ENCODE measurements at places on chromosomes 2 and 18. TPM values are rescaled to one million over a fixed set of nuclear protein-coding genes. Genes with fewer than 3 reads are reported as not detected.

DNA sequence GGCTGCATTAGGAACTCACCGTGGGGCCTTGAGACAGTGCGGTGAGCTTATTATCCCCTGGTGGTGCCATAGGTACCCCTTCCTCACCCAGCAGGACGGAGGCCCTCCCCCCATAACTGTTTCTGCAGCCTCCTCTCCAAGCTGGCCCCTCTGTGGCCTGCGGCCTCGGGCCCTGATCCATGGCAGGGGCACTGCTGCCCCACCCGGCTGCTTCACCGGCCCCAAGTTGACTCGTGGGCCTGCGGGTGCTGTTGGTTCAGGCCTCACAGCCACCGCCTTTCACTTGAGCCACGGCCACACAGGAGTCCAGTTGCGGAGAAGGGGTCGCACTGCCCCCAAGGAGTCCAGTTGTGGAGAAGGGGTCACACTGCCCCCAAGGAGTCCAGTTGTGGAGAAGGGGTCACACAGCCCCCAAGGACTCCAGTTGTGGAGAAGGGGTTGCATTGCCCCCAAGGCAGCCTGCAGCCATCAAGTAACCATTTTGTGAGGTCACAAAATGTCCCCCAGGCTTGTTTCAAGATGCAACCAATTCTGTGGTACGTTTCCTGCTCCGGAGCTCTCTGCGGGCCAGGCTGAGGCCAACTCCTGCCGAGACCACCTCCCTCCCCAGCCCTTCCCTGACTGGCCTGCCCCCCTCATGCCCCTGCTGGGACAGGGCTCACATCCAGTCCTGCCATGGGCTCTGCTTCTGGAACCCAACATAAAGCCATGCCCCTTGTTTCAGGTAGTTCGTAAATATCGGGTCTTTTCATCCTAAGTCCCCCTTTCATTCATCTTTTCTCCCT is 4.6 kb downstream of the LRRFIP1 start:
- DNase-seq, result no peak

GRCh38 chr2:27307287-27307544 is 1.0 kb downstream of the UCN start:
- DNase-seq, result no peak

DNA sequence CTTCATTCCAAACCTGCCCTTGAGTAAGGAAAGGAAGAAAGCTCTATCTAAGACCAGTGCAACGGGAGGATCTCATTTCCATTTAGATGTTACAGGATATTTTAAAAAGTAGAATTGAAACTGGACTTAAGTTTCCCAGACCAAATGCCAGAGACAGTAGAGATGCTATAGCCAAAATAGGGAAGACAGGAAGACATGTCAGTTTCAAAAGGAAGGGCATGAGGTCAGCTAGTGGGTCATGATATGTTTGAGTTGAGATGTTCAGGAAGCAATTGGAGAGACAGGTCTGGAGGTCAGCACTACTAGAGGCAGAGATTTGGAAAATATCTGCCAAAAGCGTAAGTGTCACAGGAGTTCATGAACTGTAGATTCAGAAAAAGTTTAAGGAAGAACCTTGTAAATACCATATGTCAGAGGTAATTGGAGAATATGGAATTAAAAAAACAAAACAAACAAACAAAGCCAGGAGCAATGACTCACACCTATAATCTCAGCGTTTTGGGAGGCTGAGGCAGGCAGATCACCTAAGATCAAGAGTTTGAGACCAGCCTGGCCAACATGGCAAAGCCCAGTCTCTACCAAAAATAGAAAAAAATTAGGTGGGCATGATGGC is 50.8 kb downstream of the EPHA4 start:
- DNase-seq, result no peak

- no peak for DNase-seq
Observed at GRCh38 chr18:32258558-32259204, 68.8 kb downstream of the MEP1B start.

DNA sequence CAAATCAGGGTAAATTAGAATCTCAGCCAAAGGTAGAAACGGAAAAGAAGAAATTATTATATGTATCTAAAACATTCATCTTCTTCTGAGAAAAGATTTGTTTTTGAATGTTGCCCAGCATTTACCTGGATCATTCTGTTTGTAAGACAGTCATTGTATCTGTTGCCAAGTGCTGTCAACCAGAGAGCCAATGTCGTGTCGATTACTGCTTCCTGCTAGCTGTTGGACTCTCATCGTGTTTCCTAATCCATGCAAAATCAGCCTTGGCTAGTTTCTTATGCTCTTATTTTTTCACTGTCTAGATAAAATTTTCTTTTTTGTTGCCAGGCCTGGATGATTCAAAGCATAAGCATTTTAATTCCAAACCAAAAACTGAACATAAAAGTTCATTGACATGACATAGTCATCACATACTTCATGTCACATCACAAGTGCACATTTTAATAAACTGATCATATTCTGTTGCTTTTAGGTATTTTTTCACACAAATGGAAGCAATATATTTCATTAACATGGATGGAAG is 202.3 kb downstream of the KCNH7 start:
- no peak for DNase-seq

GRCh38 chr2:69272803-69273471 is 114.1 kb downstream of the GFPT1 start:
- no peak for DNase-seq

DNA sequence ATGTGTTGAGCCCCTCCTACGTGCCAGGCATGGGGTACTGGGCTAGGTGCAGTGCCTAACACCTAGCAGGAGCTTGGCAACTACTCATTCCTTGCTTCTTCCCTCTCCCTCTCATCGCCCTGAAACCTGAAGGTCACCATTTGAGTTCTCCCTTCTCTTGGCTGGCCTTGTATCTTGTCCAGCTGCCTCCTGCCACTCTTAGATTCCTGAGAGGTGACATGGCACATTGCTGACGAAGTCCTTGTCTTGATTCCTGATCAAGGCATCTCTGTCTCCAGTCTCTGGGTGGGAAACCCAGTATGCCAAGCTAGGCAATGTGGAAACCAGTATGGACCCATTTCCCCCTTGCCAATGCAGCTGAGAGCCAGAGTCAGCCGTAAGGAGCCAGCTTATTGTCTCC is 9.0 kb upstream of the EFR3B start:
- DNase-seq, result no peak

DNA sequence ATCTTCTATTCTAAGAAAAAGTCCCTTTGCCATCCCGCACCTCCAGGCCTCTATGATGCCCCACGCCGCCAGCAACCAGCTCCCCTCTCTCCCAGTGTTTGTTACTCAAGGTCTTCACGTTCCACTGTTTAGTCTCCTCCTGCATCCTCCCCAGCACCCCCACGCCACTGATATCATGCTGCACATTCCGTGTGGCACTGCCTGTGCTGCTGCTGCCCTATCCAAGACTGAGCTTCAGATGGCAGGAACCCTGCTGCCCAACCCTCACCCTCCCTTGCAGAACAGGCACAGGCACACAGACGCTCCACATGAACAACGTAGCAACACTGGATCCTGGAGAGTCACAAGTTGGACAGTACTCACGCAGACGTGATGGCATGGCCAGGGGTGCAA is 35.3 kb downstream of the MYO5B start:
- no peak for DNase-seq

DNA sequence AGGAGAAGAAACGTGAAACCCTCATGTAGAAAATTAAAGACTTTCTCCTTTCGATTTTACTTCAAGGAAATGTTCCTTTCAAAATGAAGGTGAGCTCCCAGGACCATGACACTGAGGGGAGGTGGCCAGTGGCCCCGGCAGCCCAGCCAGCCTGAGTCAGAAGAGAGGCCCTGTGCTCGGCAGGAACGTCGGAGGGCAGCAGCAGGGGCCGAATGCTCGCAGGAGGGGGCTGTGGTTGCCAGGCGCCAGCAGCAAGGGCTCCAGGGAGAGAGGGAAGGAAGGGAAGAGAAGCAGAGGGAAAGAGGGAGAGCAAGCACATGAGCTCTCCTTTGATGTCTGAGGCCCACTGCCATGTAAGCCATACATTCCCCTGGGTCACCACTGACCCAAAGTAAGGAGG is 73.3 kb upstream of the ACKR3 start:
- DNase-seq, result no peak

- DNase-seq, result no peak
Observed at GRCh38 chr2:130963196-130963848, 126.6 kb downstream of the ARHGEF4 start.

DNA sequence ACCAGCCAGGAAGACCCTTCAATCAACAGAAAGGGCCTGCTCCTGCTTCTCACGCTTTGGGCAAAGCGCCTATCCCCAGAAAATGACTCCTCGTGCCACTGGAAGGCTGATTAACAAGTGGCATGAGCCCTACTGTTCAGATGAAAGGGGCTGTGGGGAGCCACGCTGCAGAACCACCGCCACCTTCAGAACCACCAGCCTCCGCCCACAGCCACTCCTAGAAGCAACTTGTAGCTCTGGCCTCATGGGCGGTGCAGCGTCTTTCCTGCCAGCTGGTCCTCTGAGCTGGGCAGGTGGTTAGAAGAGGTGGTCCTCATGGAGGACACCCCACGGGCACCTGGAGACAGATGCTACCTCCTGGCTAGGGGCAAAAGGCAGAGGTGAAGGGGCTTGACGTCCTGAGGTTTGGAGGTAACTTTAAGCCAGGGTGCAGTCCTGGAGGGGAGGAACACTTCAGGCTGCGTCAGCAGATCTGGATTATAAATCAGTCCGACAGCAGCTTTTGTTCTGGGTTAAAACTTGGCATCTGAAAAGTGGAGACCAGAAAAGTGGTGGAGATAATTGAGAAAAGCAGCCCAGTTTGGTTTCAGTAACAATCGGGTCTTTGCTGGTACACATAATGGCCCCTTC is 861 bp upstream of the SEMA4C start:
- DNase-seq, result peak; percentile 66

- no peak for DNase-seq
Observed at GRCh38 chr2:9322576-9322975, 100.8 kb downstream of the ITGB1BP1 start.

- peak; percentile 23 for DNase-seq
Observed at GRCh38 chr2:17051538-17051937, 385.9 kb upstream of the CYRIA start.

DNA sequence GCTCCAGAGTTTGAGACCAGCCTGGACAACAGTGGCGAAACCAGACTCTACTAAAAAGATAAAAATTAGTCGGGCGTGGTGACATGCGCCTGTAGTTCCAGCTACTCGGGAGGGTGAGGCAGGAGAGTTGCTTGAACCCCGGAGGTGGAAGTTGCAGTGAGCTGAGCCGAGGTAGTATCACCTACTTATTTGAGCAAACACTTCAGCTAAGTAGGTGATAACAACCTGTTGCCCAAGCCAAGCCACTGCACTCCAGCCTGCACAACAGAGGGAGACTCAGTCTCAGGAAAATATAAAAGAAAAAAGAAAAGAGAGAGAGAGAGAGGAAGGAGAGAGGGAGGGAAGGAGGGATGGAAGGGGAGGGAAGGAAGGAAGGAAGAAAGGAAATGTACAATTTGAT is 21.3 kb downstream of the FER1L5 start:
- DNase-seq, result no peak

- no peak for DNase-seq
Observed at GRCh38 chr2:164055623-164056022, 319.8 kb upstream of the FIGN start.

GRCh38 chr18:22932885-22933205 is 283 bp upstream of the RBBP8 start:
- DNase-seq, result no peak

AGAP1 gene
- 27.5 TPM for total RNA-seq

DUSP28 gene
- 5.1 TPM for total RNA-seq

SPP2 gene
- not detected for total RNA-seq

AOX1 gene
- total RNA-seq, result 2.4 TPM

CTAGE1 gene
- total RNA-seq, result not detected

CCDC150 gene
- total RNA-seq, result 28.0 TPM

RFX8 gene
- total RNA-seq, result not detected

C1QL2 gene
- 0.98 TPM for total RNA-seq

HMSD gene
- 58.1 TPM for total RNA-seq
